ENCODE measurements at places on chromosomes 3 and 15. TPM values are rescaled to one million over a fixed set of nuclear protein-coding genes. Genes with fewer than 3 reads are reported as not detected.

DNA sequence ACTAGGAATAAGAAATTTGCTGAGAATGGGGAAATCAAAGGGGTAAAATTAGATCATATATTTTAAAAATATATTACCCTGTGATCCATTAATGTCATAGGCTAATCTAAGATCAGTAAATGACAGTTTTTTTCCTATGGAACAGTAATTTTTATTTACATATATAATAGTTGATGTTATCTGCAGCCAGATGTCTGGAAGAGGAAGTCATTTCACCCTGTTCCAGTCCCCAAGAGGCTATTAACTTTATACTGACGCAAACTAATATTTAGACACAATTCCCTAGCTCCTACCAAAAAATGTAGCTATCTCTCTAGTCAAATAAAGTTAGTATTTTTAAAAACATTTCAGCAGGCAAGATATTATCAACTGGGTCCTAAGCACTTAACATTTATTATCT is 558.0 kb downstream of the MECOM start:
- no peak for DNase-seq

- no peak for DNase-seq
Measured at GRCh38 chr15:77744398-77744797, 111.7 kb upstream of the LINGO1 start.

DNA sequence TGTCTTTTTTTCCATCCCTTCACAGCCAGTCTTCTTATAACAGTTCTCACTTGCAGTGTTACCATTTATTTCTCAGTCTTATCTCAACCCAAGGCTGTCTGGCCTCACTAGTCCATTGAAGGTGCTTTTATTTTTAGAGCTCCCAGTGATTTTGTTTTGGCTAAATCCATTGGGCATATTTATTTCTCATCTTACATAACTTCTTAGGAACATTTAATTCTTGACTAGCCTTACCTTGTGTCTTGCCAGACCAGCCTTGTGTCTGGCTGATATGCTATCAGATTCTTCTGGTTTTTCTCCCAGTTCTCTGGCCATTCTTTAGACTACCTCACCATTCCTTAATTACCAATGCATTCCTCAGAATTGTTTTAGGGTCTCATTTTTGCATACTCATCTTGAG is 42.3 kb upstream of the TUSC7 start:
- no peak for DNase-seq

- DNase-seq, result peak; percentile 72
Measured at GRCh38 chr15:40320931-40321371, 2.5 kb upstream of the INAFM2 start.

DNA sequence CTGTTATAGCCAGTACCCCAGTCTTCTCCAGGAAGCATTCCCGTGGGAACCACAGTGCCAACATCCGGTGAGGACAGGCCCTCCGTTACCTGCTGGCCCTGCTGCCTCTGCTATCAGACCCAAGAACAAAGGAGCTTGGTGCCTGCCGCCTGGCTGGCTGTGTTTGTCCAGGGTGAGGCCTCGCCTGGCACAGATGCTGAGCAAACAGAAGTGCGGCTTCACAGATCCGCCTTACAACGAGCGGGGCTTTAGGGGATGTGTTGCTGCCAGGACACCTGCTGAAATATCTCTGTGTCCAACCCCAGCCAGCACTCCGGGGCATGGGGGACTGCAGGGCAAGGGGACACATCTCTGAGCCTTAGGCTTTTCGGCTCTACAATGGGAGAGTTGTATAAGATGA is 2.2 kb upstream of the EPHB3 start:
- DNase-seq, result no peak

GRCh38 chr3:85838921-85839320 is 880.1 kb downstream of the CADM2 start:
- DNase-seq, result no peak

DNA sequence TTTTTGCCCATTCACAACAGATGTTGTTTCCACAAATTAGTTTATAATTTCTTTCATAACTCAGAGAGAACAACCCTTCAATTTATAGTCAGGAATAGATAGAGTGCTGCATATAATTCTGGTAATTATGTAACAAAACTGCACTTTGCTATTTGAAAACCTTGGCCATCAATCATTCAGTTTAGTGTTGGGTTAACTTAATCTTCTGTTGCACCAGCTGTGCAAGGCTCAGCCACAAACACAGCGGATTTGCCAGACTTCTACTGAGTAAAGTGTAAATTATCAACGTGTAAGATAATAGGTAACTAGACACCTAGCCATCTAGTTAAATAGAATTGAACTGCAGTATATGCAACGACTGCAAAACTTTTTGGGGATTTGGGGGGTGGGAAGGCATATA is 1064.3 kb upstream of the EPHA6 start:
- DNase-seq, result no peak

DNA sequence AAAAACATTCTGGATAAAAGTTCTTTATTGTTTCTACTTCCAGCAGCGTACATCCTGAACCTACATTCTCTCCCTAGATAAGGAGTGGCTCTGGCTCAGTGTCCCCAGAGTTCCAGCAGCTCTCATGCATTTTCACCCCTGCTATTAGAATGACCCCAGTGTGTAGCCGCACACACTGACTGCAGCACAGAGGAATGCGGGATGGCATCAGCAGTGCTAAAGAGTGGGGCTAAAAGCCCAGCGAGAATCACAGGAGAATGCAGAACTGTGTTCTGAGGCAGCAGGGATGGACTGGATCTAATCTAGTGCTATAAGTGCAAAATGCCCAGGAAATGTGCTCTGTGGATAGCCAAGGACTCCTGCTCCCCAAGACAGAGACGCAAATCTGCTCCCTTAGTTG is 66.4 kb upstream of the TJP1 start:
- DNase-seq, result no peak

DNA sequence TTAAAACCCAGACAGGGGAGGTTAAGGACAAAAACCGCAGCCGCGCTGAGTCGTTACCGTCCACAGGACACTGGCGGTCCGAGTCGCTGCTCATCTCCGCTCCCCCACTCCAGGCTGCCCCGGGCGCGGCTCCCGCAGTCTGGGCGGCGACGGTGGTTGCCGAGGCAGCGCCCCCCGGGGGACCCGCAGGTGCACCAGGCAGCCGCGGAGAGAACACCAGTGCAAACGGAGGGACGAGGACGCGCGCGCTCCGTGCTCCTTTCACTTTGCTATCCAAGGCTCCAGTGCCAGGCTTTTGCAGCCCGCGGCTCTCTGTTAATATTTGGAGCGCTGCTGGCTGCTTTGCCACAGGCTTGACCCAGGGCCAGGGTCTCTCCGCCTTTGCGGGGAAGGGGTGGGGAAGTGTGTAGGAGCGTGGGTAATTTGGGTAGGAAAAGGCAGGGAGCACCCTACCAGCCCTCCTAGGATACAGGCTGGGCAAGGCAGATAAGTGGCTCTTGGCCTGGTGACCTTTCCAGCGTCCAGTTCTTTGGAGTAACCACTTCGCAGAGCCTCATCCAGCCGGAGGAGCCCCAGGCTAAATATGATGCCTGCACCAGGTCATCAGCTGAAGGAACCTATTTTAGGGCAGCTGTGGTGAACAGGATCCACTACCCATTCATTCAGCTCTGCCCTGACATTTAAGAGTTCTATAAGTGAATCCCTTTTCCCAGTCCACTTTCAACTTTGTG is at the start of gene GADL1:
Gene GADL1 (minus strand): TSS at position 141 of the 731 bp plus-strand sequence. CDS start 47 bp downstream, at position 94.
- no peak for DNase-seq

GRCh38 chr3:23633261-23633960 is 172.3 kb upstream of the UBE2E1 start:
- no peak for DNase-seq

DNA sequence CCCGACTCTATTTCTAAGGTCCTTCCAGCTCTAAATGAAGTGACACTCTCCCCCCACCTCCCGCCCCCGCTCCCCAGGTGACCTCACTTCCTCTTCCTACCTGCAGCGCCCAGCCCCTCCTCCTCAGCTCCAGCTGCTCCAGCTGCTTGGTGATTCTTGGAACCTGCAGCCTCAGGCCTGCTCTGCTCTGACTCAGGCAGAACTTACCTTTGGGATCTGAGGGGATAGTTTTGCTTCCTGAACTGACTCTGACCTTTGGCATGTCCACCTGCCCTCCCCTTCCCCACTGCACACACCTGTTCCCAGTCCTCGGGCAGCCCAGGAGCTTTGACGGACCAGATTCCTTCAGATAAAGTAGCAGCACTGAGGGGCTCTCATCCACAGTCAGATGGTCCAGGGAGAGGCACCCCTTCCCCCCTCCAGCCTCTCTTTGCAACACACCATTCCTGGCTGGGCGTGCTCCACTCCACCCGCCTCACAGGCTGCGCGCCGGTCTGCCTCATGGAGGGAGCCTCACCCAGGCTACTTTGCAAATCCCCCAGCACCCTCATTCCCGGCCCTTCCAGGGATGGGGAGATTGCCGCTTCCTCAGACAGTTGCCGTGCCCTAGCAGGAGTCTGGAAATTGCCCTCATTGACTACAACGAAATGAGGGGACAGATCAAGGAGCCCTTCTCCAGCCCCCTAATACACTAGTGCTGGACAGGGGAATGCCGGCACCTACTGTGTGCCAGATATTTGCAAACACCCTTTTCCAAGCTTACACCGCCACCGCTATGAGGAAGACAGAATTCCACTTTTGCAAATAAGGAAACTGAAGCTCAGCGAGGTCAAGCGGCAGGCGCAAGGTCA is 692 bp upstream of the C15orf39 start:
- peak; percentile 12 for DNase-seq

- DNase-seq, result no peak
Measured at GRCh38 chr3:108472001-108472591, 38.3 kb downstream of the MYH15 start.

- peak; percentile 72 for DNase-seq
Measured at GRCh38 chr15:84734794-84735479, 13.5 kb upstream of the ZNF592 start.

DNA sequence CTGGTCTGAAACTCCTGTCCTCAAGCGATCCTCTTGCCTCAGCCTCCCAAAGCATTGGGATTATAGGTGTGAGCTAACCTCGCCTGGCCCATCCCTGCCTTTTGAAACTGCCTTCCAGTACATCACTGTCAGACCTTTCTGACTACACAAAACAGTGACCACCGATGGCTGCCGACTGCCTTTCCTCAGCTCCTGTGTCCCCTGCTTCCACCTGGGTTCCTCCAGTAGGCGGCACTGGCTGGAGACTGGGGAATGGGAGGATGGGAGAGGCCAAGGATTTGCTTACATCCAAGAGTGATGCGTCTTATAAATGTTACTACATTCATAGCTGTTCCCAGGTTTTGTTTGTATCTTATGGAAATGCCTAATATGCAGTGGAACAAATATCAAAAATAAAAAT is 242.8 kb downstream of the BBX start:
- no peak for DNase-seq

DNA sequence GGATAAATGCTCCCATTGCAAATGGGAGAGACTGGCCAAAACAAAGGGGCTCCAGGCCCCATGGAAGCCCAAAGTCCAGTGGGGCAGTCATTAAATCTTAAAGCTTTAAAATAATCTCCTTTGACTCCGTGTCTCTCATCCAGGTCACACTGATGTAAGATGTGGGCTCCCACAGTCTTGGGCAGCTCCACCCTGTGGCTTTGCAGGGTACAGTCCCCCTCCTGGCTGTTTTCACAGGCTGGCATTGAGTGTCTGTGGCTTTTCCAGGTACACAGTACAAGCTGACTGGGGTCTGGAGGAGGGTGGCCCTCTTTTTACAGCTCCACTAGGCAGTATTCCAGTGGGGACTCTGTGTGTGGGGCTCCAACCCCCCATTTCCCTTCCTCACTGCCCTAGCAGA is 45.9 kb downstream of the NIPA2 start:
- DNase-seq, result no peak

DNA sequence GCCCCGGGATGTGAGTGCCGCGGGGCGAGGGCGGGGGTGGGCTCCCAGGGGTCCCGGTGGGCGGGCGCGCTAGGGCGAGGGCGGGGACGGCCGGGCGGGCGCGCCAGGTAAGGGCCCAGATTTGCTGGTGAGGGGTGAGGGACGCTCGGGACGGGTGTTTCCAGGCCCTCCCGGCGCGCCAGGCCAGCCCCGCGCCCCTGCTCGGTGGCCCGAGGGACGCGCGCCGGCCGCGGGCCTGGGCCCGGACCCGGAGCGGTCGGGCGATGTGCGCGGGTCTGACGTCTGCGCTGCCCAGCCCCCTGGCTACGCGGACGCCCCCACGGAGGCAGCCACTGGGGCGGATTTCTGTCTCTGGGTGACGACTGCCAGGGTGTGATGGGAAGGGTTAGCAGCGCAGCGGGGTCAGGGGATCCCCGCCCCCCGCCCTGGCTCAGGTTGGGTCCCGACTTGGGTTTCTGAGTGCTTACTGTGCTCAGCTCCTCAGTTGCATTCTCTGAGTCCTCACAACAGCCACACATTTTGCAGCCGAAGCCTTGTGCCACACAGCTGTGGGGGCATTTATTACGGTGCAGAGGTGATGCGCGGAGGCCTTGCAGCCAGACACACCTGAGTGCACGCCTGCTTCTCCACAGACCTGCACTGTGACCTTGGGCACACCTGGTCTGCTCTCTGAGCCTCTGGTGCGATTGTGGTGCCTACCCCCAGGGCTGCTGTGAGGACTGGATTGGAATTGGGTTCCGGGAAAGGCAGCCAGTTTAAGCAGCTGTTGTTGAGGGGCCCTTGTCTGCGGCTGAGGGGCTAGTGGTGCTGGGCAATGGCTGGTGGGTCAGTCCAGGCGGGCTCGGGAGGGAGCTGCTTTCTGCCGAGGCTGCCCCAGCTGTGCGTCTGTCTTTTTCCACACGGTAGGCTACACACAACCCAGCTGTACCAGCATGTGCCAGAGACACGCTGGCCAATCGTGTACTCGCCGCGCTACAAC is 523 bp downstream of the HDAC11 start:
- DNase-seq, result no peak

Gene TMED3
- total RNA-seq, result 20.8 TPM

Gene ANKRD34C
- not detected for total RNA-seq

Gene ANKUB1
- total RNA-seq, result not detected

Gene CEP63
- 31.6 TPM for total RNA-seq

Gene SLC22A13
- total RNA-seq, result 0.67 TPM

Gene ZNF660
- total RNA-seq, result 0.06 TPM

Gene ABI3BP
- not detected for total RNA-seq

Gene FAM98B
- total RNA-seq, result 26.3 TPM
